ENCODE measurements at places on chromosomes 2 and 18. TPM values are rescaled to one million over a fixed set of nuclear protein-coding genes. Genes with fewer than 3 reads are reported as not detected.

LHCGR gene
- not detected for total RNA-seq

ABHD1 gene
- total RNA-seq: not detected

CCDC74A gene
- total RNA-seq: 5.9 TPM

IHH gene
- total RNA-seq: 0.33 TPM

SNED1 gene
- total RNA-seq: 59.8 TPM

SLC5A7 gene
- total RNA-seq: not detected

OSR1 gene
- total RNA-seq: not detected

SLC16A14 gene
- total RNA-seq: under 0.01 TPM

PTRHD1 gene
- total RNA-seq: 34.9 TPM

CEBPZ gene
- 32.7 TPM for total RNA-seq

IL1F10 gene
- total RNA-seq: not detected

CD226 gene
- under 0.01 TPM for total RNA-seq

SPC25 gene
- 6.4 TPM for total RNA-seq

CYTIP gene
- total RNA-seq: not detected

CRYBA2 gene
- total RNA-seq: not detected

NEU2 gene
- total RNA-seq: not detected

DNAJC5G gene
- 0.98 TPM for total RNA-seq

FARP2 gene
- total RNA-seq: 60.7 TPM

SPTBN1 gene
- total RNA-seq: 490 TPM

YIPF4 gene
- total RNA-seq: 21.8 TPM

SP5 gene
- total RNA-seq: under 0.01 TPM

SCYGR4 gene
- total RNA-seq: not detected

EFHD1 gene
- total RNA-seq: under 0.01 TPM

MARS2 gene
- 7.5 TPM for total RNA-seq

IFIH1 gene
- total RNA-seq: 5.9 TPM

CHST9 gene
- total RNA-seq: not detected

FAM228A gene
- 0.10 TPM for total RNA-seq

RGPD5 gene
- total RNA-seq: 47.7 TPM

SLC39A10 gene
- total RNA-seq: 42.0 TPM

KIAA2012 gene
- not detected for total RNA-seq

ST8SIA5 gene
- not detected for total RNA-seq

GKN1 gene
- total RNA-seq: not detected

IL36G gene
- total RNA-seq: not detected

CROCC2 gene
- not detected for total RNA-seq

CPLX4 gene
- total RNA-seq: not detected

ELOA2 gene
- total RNA-seq: not detected

STAT4 gene
- 1.4 TPM for total RNA-seq

TAF1B gene
- 31.4 TPM for total RNA-seq

TEX44 gene
- not detected for total RNA-seq

GPBAR1 gene
- 0.10 TPM for total RNA-seq

IFT172 gene
- total RNA-seq: 15.0 TPM

COMMD1 gene
- 49.2 TPM for total RNA-seq

CYP26B1 gene
- total RNA-seq: 0.65 TPM

MALL gene
- total RNA-seq: 130 TPM

WNT10A gene
- total RNA-seq: not detected

CTLA4 gene
- not detected for total RNA-seq

BCL2 gene
- 0.98 TPM for total RNA-seq

TBR1 gene
- total RNA-seq: 0.10 TPM

CCDC148 gene
- total RNA-seq: 0.48 TPM

ABCB11 gene
- total RNA-seq: 0.98 TPM
